ENCODE measurements at places on chromosomes 6 and 20.

- DNase-seq: no peak
Measured at GRCh38 chr6:144006736-144007477, 1.2 kb downstream of the PLAGL1 start.

GRCh38 chr20:33653218-33653899, 8.8 kb upstream of the C20orf144 start:
- DNase-seq: no peak

DNA sequence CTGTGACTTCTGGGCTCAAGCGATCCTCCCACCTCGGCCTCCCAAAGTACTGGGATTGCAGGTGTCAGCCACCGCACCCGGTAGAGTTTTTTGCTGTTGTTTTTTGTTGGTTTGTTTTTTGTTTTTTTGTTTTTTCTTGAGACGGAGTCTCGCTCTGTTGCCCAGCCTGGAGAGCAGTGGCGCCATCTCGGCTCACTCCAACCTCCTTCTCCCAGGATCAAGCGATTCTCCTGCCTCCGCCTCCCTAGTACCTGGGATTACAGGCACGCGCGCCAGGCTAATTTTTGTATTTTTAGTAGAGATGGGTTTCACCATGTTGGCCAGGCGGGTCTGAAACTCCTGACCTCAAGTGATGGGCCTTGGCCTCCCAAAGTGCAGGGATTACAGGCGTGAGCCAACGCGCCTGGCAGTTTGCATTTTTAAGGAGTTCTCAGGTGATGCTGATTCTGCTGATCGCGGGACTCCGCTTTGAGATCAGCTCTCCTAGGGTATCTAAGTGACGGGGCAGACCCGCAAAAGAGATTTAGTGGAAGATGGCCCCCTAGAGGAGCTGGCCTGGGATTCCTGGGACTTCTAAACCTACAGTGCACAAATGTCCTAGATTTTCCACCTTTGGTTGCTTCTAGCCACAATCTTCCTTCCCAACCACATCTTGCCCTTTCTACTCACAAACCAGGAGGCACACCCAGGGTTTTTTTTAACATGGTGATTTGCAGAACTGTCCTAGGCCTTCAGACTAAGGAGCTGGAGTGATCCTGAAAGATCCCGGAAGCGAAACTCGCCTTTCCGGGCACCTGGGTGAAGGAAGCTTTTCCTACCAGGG, 45.2 kb downstream of the DPPA5 start:
- DNase-seq: no peak

DNA sequence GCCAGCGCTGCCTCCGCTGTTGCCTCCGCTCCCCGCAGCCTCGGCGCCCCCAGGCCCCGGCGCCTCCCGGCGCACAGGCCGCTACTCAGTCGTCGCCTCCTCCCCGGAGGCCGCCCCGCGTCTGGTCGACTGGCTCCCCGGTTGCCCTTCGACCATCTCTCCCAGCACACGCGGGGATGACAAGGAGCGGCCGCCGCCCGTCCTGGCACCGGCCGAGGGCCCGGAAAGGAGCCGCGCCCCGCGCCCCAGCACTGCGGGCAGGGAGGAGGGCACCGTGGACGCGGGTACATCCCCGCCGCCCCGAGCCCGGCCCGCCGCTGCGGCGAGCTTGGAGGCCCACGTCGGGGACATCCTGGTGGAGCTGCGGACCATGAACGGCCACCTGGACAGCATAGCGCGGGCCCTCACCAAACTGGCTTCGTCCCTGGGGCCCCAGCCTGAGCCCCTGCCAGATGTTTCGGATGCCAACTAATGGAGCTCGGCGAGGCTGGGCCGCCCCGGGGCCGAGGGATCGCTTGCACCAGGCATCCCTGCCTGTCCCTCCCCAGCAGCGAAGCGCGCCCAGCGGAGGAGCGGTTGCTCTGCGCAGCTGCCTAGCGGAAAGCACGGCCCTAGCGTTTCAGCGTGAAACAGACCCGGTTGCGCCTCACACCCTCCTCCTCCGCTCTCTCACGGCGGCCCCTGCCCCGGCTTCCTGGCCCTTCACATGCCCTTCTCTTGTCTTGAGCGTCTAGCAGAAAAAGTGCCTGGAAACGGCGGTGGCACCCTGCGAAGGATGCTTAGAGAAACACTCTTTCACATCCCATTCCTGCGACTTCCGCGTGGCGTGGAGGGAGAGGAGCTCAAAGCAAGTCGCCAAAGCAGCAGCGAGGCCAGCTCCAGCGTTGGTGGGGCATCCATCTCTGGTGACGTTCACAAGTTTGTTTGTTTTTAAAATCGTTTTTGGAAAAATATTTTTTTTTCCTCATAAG, 285.8 kb upstream of the SUPT3H start:
- DNase-seq: no peak

- DNase-seq: no peak
Measured at GRCh38 chr6:34529665-34530327, 26.3 kb downstream of the SPDEF start.

DNA sequence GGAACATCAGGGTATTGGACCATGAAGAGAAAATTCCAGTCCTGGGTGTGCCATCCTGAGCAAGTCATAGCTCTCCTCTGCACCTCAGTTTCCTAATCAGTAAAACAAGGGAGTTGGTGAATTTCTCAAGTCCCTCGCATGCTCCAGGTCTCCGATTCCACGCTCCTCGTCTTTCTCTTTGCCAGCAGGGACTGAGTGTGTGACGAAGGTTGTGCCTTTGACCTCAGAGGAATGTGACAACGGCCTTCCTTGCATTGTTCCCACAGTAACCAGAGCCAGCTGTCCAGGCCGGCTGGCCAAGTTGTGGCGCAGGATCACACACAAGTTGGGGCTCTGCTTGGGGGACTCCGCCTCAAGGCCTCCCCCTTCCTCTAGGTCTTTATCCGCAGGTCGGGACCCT, 217.3 kb downstream of the ATXN1 start:
- no peak for DNase-seq

DNA sequence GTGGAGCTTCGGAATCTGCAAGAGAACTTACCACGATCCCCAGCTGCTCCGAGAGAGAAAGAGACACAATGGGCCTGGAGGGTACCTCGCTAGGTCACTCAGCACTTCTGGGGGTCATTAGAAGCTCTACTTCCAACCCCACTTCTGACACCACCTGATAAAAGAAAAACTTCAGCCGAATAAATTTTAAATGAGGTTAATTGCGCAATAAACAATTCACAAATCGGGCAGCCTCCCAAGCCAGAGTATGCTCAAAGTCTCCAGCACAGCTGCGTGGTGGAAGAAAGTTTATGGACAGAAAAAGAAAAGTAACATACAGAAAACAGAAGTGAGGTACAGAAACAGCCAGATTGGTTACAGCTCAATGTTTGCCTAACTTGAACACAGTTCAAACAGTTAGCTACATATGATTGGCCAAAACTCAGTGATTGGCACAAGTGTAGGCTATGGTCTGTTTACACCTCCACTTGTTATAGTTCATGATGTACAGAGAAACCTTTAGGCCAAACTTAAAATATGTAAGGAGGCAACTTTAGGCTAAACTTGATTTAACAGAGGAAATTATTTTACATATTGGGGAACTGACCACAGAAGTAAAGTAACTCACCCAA, 52.6 kb downstream of the COL11A2 start:
- no peak for DNase-seq

DNA sequence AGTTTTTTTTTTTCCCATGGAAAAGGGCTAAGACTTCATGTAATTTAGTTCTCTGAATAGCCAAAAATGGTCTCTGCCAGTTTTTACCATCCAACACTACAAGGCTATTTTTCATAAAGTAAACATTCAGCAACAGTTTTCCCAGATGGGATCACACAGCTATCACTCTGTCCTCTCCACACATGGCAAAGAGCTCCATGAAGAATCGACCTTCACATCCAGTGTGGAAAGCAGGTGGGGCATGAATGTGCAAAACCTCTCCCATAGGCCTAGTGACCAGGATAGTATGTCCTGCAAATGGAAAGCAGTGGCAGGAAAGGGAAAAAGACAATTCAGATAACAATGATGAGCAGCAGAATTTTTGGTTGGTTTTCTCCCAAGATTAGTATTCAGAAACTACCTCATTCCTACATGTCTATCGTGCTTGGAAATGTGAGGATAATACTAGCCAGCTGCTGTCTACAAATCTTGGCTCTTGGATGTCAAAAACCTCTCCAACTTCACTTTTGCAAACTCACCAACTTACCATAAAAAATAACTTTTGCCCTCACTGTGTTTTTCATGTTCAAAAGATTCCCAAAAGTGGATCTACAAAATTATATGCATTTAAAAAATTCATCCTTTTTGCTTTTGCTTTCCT, 159.7 kb upstream of the MCHR2 start:
- DNase-seq: no peak

GRCh38 chr6:157260735-157261410, 62.4 kb downstream of the TMEM242 start:
- DNase-seq: no peak

DNA sequence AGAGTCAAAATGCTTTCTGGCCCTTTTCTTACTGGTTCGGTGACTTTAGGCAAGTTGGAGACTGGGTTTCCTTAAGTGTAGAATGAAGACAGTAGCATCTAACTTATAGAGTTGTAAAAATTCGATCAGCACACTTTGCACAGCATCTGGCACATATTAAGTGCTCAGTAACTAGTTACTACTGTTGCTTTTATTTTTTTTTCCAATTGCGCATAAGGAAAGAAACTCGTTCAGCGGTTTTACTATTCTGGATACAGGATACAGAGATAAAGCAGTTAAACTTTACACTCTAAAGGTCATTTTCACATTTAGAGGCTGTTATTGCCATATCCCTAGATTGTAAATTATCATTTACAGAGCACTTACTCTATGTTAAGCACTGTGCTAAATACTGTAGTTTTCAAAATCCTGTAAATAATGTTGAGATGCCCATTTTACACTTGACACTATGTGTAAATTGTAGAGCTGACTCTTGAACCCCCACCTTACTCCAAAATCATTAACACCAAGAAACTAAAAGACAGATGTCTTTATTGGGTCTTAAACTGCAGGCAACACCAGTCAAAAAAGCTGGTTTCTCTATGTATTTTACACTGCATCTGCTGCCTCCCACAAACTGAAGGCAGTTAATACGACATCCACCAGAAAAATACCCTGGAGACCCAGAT, 886 bp downstream of the ROMO1 start:
- no peak for DNase-seq

GRCh38 chr6:13437218-13437996, 50.0 kb downstream of the GFOD1 start:
- DNase-seq: no peak

DNA sequence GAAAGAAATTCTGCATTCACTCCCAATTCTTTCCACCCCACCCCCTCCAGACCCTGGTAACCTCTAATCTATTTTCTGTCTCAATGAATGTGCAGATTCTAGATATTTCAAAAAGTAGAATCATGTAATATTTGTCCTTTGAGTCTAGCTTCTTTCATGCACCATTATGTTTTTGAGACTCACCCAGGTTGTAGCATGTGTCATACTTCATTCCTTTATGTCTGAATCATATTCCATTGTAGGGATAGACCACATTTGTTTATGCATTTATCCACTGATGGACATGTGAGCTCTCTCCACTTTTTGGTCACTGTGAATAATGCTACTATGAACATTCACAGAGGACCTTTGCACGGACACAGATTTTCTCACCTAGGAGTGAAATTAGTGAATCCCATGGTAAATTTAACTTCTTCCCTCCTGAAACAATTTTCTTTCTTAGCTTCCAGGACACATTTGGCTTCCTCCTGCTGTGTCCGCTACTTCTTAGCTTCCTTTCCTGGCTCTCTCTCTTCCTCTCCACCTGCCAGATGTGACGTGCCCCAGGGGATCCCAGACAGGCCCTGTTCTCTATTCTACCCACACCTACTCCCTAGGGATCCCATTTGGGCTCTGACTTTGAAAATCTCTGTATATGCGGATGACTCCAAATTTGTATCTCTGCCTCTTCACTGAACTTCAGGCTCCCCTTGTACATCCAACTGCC, 24.1 kb upstream of the ARFGEF2 start:
- DNase-seq: no peak

DNA sequence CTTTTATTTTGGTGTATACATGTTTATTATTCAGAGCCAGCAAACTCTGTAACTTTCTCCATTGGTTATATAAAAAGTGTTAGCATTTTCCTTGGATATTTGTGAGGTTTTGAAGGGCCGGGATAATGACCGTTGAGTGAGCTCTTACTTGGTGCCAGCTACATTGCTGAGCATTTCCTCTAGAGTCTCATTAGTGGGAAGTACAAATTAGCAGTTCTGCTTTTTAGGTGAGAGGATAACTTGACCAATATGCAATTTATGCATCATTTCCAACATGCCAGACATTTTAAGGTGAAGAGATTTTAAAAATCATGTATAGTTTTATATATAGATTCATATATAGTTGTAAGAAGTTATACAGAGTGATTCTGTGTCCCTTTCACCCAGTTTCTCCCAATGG, 84.3 kb downstream of the CARMIL1 start:
- no peak for DNase-seq

GRCh38 chr20:38110525-38111178, 54.4 kb downstream of the TGM2 start:
- DNase-seq: no peak

- DNase-seq: no peak
Measured at GRCh38 chr6:137876547-137876946, 9.5 kb downstream of the TNFAIP3 start.

- DNase-seq: no peak
Measured at GRCh38 chr6:168210239-168211105, 109.1 kb downstream of the DACT2 start.

- DNase-seq: no peak
Measured at GRCh38 chr6:130593200-130593599, 227.4 kb downstream of the TMEM200A start.

DNA sequence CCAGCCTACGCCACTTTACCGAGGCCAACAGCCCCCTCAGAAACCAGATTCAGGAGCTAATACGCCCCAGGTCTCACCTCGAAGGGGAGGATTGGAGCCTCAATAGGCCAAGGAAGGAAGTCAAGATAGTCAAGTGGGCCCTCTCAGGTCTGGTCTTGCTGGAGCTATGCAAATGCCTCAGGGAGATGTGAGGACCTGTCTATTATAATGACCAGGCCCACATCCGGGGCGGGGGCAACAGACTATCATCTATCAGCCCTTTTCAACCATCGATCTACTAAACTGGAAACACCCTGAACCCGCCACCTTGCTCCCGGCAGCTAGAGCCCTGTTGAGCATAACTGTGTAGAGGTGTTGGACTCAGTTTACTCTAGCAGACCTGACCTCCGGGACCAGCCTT, 12.7 kb upstream of the GSTA3 start:
- DNase-seq: no peak
